Activated CD8-positive, alpha-beta memory T cell treated with anti-CD3 and anti-CD28 coated beads for 1 hour (primary cell): ENCODE measurements at places on chromosomes 3 and 15.

GRCh38 chr3:52441091-52441771 is 3.7 kb downstream of the SEMA3G start:
- DNase-seq, result no peak

DNA sequence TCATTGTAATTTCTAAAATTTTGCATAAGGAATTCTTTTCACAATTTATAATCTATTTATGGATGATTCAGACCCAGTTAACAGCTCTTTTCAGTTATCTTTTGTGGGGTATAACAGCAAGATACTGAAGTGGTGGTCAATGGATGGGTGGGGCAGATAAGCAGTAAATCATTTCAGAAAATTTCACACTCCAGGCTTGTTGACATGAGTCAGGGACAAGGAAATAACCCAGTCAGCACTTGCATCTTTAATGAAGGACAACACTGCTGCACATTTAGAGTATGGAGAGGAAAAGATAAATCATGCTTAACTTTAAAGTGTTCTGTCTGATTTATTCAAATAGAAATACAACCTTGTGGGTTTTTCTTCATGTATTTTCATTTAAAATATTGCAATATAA is 181.6 kb downstream of the ROBO1 start:
- DNase-seq, result no peak

- no peak for DNase-seq
Measured at GRCh38 chr3:126446301-126446700, 29.4 kb downstream of the ZXDC start.

DNA sequence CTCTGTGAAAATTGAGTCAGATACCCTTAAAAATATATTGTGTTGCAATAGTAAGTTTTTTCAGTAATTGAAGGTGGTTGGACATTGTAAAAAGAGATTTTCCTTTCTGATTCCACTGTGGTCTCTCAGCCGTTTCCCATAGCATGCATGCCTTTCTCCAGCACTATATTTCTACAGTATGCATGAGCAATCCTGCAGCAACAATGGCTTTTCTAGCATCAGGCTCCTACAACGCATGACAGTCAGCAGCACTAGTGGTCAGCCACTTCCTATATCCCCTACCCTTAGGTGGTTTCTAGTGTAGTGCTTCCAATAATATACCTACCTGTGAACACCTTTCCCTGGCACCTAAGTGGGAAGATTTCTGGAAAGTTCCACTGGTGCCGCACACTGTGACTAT is 55.4 kb upstream of the SNRPN start:
- no peak for DNase-seq

GRCh38 chr3:118817748-118818165 is 216.9 kb downstream of the IGSF11 start:
- peak; percentile 6 for DNase-seq

DNA sequence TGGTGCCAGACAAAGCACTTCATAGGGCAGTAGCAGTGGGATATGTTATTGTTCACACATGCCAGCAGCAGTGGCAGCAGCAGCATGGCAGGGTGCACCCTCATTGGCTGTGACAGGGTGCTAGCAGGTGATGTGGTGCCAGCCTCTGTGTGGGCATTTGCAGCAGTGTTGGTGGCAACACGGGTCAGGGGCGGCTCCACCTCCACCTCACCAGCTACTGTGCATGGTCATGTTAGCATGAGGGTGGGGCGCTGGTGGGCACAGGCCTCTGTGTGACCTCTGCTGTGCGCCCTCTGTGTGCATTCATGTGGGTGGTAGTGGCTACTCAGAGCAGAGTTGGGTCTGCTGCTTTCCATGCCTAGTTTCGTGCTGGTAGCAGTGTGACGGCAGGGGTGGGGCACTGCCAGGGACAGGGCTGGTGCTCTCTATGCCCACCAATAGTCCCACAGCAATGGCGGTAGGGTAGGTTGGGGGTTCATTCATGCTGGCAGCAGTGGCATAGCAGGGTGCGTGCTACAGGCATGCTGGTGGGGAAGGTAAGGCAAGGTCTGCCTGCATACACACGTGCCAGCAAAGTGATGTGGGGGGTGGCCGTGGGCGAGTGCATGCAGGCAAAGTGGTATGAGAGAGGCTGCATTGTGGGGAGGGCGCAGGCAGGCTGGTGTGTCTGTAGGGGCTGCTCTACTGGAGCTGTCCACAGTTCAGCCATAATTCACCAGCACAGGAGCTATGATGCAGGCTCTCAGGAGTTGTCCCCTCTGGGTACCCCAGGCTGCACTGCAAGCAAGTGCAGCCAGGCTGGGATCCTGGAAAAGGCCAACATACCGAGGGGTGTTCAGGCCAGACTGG is 402.7 kb downstream of the GRM7 start:
- DNase-seq, result no peak

DNA sequence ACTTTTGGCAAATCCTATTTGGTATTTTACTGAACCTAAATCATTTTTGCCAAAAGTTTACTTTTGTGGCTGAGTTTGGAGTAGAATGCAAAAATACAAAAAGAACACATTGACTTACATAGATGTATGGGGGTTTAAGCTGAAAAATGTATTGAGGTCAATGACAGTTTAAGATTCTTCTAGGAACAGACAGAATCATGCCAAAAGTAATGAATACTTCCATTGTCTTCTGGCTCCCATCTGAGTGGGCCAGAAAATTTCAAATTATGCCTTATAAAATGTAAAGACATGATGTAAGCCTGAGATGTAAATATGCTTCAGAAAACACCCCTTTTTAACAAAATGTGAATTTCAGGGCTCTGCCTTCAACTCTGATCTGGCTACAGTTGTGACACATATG is 375.1 kb upstream of the DPH6 start:
- no peak for DNase-seq

- no peak for DNase-seq
Measured at GRCh38 chr15:95994418-95994817, 336.1 kb upstream of the NR2F2 start.

DNA sequence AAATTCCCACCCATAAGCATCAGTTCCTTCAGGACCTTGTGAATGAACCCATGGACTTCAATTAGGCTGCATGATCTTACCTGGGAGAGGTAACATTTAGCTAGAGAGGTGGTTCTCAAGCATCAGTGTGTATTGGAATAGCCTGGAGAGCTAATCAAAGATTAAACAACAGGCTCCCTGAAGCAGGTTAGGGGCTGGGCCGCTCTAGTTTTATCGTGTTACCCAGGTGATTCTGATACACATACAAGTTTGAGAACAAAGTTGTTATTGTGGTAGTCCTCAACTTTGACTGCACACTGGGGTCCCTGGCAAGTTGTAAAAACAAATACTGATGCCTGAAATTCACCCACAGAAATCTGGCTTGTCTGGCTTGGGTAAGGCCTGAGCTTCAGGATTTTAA is 31.2 kb downstream of the MYH15 start:
- no peak for DNase-seq

- DNase-seq, result no peak
Measured at GRCh38 chr15:78056714-78057269, 20.7 kb downstream of the TBC1D2B start.

DNA sequence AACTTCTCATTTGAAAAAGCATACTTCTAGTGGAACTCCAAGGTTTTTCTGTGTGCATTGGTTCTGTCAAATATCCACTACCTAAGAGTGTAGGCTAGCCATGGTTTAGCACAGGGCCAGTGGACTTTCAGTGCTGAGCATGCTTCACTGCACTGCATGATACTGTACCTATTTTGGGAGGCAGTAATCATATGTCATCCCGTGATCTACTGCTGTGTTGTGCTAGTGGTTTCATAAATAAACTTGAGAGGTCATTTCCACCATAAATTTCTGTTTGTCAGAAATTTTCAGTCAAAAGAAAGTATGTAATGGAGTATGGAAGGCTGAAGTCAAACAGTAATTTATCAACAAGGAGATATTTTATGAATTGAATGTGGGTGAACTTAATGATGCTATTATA is 203.6 kb downstream of the ROBO1 start:
- DNase-seq, result no peak

DNA sequence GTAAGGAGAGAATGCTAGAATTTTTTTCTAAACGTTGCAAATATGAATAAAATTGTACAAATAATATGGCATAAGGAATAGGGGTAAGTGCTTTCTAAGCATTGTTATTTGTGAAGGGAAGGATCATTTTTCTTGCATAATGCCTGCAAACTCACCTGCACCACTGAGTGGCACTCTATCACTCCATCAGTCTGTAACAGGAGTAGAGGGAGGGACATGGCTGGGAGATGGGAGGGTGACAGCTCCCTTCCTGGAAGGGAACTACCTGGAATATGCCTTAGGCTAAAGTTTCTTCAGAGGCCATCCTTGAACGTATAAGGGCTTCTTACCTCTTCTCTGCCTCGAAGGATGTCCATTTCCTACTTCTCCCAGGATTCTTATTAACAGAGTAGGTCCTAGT is 3.0 kb downstream of the NAALADL2 start:
- no peak for DNase-seq

- no peak for DNase-seq
Measured at GRCh38 chr3:13529196-13530112, 19.5 kb upstream of the FBLN2 start.

GRCh38 chr3:179973931-179974361 is 62.8 kb downstream of the PEX5L start:
- DNase-seq, result no peak

GRCh38 chr3:25557694-25558093 is 107.0 kb downstream of the TOP2B start:
- DNase-seq, result no peak

- DNase-seq, result no peak
Measured at GRCh38 chr3:65829228-65829627, 209.5 kb downstream of the MAGI1 start.

GRCh38 chr15:57345584-57345983 is 30.7 kb upstream of the CGNL1 start:
- DNase-seq, result no peak

GRCh38 chr3:133547432-133548041 is 25.9 kb upstream of the CDV3 start:
- no peak for DNase-seq

DNA sequence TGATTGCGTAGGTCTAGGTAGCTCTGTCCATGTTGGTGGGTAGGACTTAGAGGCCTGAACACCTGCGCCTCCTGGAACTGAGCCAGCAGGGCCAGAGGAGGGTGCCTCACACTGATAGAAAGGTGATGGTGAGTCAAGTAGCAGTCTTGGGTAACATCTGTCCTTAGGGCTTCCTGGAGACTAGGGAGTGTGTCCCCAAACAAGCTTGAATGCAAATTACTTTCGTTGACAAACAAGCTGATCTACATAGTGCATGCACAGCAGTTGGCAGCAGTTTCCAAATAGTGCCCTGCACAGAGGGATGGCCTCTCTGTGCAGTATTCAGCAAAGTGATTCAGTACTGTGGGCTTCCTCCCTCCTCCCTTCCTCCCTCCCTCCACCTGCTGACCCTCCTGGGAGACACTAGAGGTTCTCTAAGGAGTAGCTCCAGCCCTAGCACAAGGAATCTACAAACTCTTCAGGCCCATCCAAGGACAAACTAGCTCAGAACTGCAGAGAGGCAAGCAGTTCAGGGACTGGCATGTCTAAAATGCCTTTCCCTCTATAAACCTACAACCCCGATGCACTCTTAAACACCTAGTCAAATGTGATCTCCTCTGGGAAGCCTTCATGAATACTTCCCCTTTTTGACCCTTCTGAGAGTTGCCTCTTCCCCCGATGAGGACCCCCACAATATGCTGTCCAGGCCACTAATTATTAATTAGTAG is 61.0 kb downstream of the TLE3 start:
- DNase-seq, result no peak

GRCh38 chr15:56247266-56247665 is 3.6 kb upstream of the RFX7 start:
- no peak for DNase-seq

- no peak for DNase-seq
Measured at GRCh38 chr3:34109846-34110245, 311.4 kb downstream of the PDCD6IP start.

DNA sequence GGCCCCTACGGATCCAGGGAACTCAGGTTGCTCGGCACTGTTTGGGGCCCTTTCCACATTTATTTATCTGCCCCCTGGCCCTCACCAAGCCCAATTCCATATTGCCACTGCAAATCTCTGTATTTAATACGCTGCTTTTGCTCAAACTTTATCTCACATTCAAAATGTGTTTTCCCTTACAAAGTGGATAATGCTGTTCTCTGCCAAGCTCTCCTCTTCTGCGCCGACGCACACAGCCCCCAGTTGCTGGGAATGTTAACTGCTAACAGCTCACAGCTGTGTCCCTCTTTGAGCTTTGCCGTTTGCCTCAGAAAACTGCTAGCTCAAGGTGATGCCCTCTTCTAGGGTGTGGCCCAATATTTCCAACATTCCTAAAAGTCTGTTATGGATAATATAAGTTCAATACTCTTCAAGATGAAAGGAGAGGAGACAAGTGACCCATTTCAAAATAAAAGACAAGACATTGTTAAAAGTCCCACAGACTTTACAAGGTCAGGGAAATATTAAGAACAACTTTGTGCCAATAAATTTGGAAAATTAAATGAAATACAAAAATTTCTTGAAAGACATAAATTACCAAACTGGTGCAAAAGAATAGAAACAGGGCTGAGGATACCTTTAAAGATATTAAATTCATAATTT is 12.6 kb upstream of the FBN1 start:
- no peak for DNase-seq

GRCh38 chr15:63254991-63255390 is 22.4 kb upstream of the APH1B start:
- DNase-seq, result no peak

DNA sequence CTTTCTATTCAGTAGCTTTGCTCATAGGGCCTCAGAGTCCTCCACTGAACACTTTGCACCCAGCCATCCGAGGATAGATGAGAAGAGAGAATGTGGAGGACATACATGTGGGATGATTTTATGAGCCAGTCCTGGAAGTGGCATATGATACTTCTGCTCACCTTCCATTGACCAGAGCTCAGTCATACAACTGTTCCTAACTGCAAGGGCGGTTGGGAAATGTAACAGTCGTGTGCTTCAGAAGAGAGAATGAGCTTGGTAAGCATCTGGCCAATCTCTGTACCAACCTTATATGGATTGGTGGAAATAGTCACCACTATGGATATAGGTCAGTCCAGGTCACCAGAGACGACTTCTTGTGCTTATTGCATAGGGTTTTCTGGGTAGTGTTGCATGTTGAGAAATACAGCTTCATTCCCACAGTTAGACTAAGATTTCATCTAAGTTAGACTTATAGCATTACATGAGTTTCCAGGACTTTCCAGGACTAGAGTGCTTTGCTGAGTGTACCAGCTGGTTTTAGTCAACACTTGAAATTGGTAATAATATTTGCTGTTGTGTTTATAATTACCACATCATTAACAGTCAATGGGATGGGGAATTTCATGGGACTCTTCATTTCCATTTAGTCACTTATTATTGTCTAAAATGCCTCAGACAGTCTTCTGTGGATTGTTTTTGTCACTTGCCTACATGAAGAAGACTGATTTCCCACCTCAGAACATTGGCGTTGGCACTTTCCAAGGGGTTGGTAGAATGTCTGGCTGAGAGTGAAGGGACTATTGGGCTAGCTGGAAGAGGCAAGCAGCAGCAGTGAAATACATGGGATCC is 214.5 kb upstream of the ROPN1 start:
- no peak for DNase-seq

GRCh38 chr15:68668926-68669600 is 90.3 kb downstream of the CORO2B start:
- DNase-seq, result no peak

- DNase-seq, result no peak
Measured at GRCh38 chr3:168003911-168004310, 91.8 kb downstream of the GOLIM4 start.
